Activated CD8-positive, alpha-beta memory T cell treated with anti-CD3 and anti-CD28 coated beads for 36 hours (primary cell): ENCODE measurements at places on chromosomes 3 and 15. TPM values are rescaled to one million over a fixed set of nuclear protein-coding genes. Genes with fewer than 3 reads are reported as not detected.

Gene A4GNT
- total RNA-seq = not detected

Gene C3orf49
- not detected for total RNA-seq

Gene CCR3
- total RNA-seq = not detected

Gene AZI2
- total RNA-seq = 27.3 TPM

Gene KBTBD13
- total RNA-seq = not detected

Gene XCR1
- total RNA-seq = not detected

Gene FBXW12
- not detected for total RNA-seq

Gene NRROS
- total RNA-seq = 23.6 TPM
